ENCODE measurements at places on chromosomes 16 and 17.
A peak's percentile ranks its signal among the peaks of the same experiment; 100 is the strongest.

GRCh38 chr17:38558728-38559050 lies 47.1 kb downstream of the SRCIN1 start:
- DNase-seq, result no peak

DNA sequence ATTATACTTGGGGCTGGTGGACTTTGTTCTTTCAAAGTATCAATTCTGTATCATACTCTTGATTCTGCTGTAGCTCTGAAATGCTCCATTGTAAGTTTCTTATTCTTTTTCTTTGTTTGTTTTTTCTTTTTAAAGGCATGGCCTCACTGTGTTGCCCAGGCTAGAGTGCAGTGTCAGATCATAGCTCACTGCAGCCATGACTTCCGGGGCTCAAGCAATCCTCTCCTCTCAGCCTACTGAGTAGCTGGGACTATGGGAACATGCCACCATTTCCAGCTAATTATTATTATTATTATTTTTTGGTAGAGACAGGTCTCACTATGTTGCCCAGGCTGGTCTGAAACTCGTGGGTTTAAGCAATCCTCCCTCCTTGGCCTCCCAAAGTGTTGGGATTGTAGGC lies 38.9 kb upstream of the METTL9 start:
- no peak for DNase-seq

DNA sequence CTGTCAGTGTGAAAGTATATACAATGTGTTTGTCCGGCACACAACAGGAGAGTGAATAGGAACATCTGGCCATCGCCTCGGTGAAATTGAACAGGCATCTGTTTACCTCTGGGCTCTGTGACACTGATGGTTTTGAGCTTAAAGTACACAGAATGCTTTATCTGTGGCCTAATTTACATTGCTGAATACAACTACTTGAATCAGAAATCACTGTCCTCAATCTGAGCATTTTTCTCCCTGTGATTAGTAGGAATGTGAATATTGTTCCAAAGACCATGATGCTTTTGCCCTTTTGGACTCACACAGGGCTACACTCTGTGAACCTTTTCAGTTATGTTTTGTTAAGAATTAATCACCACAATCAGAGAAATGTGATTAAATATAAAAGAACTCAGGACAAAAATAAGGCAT lies 323.0 kb upstream of the TBX2 start:
- peak; percentile 70 for DNase-seq

GRCh38 chr17:61209525-61209924 lies 190.1 kb upstream of the TBX2 start:
- no peak for DNase-seq

- no peak for DNase-seq
These were observed 375.3 kb upstream of the CDH5 start for GRCh38 chr16:65991149-65991701.

GRCh38 chr17:13036751-13037150 lies 18.9 kb upstream of the ELAC2 start:
- no peak for DNase-seq

DNA sequence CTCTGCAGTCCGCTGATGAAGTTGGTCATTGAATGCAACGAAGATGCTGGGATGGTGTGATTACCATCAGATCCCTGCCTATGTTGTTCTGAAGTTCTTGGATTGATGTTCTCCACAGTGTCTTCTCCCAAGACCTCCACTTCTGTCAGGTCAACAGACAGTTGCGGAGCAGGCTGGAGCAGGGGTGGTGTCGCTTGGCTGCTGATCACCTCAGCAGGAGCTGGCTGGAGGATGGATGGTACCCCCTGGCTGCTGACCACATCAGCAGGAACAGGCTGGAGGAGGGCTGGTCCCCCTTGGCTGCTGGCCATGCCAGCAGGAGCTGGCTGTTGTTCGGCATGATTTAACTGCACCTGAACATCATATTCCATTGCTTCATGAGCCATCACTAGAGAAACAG lies 5.6 kb downstream of the RFWD3 start:
- no peak for DNase-seq

DNA sequence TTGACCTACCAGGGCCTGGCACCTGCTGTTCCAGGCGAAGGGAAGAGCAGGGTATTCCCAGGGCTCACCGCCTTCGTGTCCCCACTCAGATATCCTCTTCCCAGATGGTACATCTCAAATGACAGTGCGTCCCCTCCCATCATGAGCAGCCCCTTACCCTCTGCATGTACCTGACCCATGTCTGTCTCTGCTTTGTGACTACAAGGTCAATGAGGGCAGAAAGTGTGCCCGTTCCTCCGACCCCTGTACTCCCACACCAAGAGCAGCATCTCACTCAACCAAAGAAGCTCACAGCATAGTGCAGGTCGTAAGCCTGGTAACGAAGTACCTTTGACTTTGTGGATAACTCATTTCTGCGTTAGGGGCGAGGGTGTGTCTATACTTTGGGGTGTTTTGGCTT lies 142.6 kb downstream of the KATNIP start:
- DNase-seq, result no peak

GRCh38 chr17:6303664-6304063 lies 131.3 kb downstream of the AIPL1 start:
- peak; percentile 46 for DNase-seq

DNA sequence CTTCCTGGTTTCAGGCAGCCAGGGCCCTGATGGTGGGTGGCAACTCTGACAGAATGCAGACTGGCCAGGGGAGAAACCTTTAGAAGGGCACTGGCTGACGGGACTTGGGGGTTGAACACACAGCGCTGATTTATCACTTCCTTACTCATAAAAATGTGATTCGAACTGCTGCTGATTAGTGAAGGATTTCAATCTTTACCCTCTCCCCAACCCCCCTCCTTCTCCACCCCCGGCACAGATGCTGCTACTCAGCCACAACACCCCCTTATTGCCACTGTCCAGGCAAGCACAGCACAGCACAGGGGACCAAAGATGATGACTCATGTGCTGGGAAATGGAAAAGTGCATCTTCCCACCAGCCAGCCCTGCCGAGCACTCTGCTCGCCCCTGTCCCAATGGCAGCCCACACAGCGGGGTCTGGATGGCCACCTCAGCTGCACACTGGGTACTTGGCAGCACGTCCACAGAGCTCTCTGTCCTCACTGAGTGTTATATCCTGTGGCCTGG lies 70.1 kb downstream of the SMG6 start:
- peak; percentile 37 for DNase-seq

DNA sequence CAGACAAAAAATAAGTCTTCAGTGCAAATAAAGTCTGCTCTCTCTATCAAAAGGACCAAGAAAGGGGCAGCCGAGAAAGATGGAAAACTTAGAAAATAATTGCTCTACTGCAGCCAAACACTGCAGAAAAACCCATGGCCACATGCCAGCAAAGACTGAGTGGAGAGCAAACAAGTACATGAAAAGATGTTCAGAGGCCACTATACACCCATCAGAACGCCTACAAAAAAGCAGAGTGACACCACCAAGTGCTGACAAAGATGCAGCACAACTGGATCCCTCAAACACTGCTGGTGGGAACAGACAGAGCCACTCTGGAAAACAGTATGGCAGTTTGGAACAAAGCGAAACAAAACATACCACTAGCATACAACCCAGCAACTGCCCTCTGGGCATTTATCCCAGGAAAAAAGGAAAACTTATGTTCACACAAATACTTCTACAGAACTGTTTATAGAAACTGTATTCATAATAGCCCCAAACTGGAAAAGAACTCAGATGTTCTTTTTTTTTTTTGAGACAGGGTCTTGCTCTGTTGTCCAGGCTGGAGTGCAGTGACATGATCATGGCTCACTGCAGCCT lies 36.7 kb downstream of the KIAA0753 start:
- DNase-seq, result no peak

DNA sequence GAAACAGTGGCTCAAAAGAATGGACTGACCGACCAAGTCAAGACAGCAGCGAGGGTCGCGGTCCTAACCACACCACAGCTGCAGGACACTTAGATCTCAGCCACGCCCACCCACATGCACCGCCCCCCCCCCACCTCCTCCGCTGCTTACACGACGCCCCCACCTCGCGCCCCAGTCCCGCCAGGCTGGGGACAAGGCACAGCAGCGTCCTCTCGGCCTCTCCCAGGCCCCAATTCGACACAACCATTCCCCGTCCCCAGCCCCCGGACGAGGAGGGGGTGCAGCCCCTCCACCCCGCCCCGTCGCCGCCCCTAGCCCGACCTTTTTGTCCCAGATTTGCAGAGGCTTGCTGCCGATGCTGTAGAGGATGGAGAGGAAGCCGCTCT lies 477 bp downstream of the CFAP20 start:
- DNase-seq, result peak; percentile 45

- DNase-seq, result peak; percentile 49
These were observed 134.8 kb downstream of the HS3ST2 start for GRCh38 chr16:22948603-22949368.

DNA sequence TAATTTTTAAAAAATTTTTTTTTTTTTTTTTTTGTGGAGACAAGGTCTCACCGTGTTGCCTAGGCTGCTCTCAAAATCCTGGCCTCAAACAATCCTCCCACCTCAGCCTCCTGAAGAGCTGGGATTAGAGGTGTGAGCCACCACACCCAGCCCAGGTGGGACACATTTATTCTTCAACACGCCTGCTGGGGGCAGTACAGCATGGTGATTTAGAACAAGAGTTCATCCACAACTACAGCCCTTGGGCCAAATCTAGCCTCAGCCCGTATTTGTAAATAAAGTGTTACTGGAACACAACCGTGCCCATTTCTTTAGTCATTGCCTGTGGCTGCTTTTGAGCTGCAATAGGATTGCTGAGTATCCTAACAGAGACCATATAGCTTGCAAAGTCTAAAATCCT lies 92.8 kb downstream of the KATNIP start:
- DNase-seq, result peak; percentile 13

DNA sequence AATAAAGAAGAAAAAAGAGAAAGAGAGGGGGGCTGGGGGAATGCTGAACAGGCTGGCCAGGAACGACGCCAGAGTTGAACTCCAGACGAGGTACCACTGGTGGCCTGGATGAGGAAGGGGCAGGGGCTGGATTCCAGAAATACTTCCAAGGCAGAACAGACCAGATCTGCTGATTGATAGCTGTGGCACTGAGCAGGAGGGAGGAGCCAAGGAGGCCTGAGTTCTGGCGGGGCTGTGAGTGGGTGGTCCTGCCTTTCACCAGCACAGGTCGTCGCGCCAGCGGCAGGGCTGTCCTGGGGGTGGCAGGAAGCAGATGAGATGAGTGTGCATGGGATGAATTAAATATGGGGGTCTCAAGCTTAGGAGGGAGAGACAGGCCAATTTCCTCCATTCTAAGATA lies 5.5 kb downstream of the CCDC42 start:
- no peak for DNase-seq

DNA sequence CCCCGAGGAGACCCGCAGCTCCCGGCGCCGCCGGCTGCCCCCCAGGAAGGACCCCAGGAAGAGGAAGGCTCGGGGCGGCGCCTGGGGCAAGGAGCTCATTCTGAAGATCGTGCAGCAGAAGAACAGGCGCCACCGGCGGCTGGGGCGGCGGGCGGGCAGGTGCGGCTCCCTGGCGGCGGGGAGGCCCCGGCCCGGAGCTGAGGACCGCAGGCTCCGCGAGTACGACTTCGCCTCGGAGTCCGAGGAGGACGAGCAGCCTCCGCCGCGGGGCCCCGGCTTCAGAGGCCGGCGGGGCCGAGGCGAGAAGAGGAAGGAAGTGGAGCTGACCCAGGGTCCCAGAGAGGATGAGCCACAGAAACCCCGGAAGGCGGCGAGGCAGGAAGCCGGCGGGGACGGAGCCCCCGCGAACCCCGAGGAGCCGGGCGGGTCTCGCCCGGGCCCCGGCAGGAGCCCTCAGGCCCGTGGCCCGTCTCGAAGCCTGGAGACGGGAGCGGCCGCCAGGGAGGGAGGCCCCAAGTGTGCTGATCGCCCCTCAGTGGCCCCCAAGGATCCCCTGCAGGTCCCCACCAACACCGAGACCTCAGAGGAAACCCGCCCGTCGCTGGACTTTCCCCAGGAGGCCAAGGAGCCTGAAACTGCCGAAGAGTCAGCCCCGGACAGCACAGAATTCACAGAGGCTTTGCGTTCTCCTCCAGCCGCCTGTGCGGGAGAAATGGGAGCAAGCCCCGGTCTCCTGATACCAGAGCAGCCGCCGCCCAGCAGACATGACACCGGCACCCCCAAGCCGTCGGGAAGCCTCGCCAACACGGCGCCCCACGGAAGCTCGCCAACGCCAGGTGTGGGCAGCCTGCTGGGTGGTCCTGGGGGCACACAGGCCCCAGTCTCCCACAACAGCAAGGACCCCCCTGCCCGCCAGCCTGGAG lies 22.3 kb upstream of the ZFPM1 start:
- no peak for DNase-seq

- no peak for DNase-seq
These were observed 39.8 kb downstream of the C17orf67 start for GRCh38 chr17:56793957-56794356.

Data from adipocyte (in vitro differentiated cells).